ENCODE measurements at places on chromosomes 2 and 18. TPM values are rescaled to one million over a fixed set of nuclear protein-coding genes. Genes with fewer than 3 reads are reported as not detected.
A peak's percentile ranks its signal among the peaks of the same experiment; 100 is the strongest.

GRCh38 chr18:10537765-10538164, 11.9 kb downstream of the NAPG start:
- no peak for DNase-seq

DNA sequence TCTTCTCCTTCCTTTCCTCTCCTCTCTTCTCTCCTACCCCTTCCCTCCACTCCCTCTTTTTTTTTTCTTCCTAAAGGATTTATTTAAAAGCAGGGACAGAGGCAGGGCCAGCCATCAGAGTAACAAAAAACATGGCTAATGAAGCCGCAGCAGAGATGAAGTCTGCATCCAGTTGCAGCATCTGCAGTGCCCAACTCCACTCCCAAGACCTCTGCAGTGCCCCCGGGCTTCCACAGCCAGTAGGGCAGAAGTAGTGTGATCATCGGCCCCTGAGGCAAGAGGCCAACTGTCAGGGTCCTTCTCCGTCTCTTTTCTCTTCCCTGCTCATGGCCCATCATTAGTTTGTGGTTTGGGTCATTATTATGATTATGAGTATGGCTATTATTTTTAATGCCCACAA, 4.2 kb upstream of the EGR4 start:
- DNase-seq = no peak

DNA sequence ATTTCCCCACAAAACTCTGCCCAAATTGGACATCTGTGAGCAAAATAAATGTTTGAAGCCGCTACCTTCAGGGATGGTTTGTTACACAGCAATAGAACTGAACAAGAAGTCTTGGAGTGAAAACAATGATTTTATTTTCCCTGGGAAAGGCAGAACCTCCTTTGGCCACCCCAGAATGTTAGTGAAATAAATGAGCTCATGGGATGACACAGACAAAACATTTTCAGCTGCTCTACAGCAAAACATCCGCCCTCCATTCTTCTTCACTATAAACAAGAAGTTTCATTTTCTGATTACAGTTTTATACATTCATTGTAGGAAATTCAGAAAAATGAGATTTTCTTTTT, 4.3 kb upstream of the EFHD1 start:
- DNase-seq = peak; percentile 26

- DNase-seq = no peak
Observed at GRCh38 chr2:20844246-20844645, 21.3 kb upstream of the LDAH start.

- no peak for DNase-seq
Observed at GRCh38 chr18:23885750-23886149, 128.8 kb upstream of the TTC39C start.

DNA sequence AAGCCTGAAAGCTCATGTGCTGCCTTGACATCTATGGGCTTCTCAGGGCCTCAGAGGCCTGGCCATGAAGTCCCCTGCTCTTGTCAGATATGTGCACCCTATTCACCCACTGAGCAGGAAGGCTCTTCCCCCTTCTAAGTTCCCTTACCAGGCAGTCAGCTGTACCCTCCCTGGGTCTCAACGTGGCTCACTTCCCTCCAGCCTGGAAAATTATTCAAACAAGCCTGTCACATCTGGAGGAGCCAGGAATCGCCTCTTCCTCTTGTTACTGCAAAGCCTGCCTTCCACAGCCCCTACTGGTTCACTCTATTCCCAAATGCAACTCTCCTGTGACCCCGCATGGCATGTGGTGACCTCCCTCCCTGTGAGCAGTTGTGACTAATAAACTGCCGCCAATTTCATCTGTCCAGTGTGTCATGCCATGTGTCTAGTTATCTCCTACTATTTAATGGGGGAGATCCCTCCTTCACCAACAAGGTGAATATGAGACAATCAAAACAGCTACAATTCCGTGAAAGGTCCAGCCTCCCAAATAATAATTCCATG, 8.4 kb upstream of the SERPINB8 start:
- DNase-seq = no peak

DNA sequence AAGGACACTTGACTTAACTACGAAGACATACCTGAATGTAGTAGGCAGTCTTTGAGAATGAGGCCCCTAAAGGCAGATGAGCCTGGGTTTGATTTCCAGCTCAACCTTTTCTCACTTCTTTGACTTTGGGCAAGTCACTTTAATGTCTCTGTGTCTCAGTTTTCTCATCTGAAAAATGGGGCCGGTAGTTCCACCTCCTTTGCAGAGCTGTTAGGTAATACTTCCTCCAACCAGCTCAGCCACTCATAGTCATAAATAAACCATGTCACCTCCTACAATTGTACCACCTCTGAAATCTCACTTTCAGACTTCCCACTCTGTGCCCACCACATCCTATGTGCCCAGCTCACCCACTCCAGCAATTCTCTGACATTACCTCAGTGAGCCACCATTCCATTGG, 10.4 kb downstream of the ARHGAP25 start:
- no peak for DNase-seq

- no peak for DNase-seq
Observed at GRCh38 chr18:57859314-57859713, 56.2 kb upstream of the ATP8B1 start.

The IL36RN gene
- total RNA-seq = not detected

The C2orf81 gene
- 0.34 TPM for total RNA-seq

The VIT gene
- 0.31 TPM for total RNA-seq
